Uterus (tissue), 4 donors: ENCODE measurements at places on chromosomes 5 and 9. TPM values are rescaled to one million over a fixed set of nuclear protein-coding genes. Genes with fewer than 3 reads are reported as not detected.

ANGPTL2 gene
- total RNA-seq = 65.3 TPM

CDKN2AIPNL gene
- total RNA-seq = not detected

PCDHGA2 gene
- total RNA-seq = 8.2 TPM

PCDHA4 gene
- total RNA-seq = 0.88 TPM

SLC6A19 gene
- total RNA-seq = under 0.01 TPM

CTSV gene
- total RNA-seq = 1.6 TPM

HEMGN gene
- total RNA-seq = 2.7 TPM

ADAMTS16 gene
- total RNA-seq = under 0.01 TPM

RMRP gene
- 3,764 TPM for total RNA-seq

ZNF608 gene
- total RNA-seq = 50.0 TPM

ACTL7B gene
- not detected for total RNA-seq

FAM200C gene
- 26.5 TPM for total RNA-seq

GRCh38 chr5:139752506-139753473 is 42.8 kb upstream of the PSD2 start:
- DNase-seq = no peak

GRCh38 chr9:81384911-81385310 is 304.4 kb downstream of the TLE1 start:
- no peak for DNase-seq

DNA sequence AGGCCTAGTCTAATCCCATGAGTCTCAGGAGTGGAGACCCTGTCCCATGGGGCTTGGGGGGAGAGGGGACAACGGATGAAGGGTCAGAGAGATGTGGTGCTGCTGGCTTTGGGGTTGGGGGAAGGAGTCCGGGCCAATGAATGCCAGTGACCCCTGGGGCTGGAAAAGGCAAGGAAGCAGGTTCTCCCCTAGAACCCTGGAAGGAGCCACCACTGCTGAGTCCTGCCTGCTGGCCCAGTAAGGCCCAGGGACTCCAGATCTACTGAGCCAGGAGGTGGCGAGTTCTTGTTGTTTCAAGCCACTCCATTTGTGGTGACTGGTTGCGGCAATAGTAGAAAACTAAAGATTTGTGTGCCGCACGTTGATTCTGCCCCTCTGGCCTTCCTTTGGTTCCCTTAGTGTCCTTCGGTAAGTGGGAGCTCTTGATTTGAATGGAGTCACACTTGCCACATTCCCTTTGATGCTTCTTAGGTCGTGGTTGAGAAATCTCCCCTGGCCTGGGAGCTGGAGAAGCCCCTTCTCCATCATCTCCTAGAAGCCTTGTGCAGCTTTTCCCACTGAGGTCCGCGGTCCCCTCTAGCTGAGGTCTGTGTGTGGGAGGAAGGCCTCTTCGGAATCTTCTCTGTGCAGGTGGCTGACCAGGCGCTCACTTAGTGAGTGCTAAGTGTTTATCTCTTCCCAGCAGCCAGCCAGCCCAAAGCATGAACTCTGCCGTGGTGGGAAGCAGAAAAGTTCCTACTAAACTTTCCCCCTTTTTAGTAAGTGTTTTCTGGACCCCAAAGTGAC is 9.0 kb downstream of the FCN1 start:
- no peak for DNase-seq

- DNase-seq = no peak
Measured at GRCh38 chr9:130579738-130580463, 524 bp downstream of the FUBP3 start.

- no peak for DNase-seq
Measured at GRCh38 chr5:31889001-31889561, 250.2 kb downstream of the PDZD2 start.

- DNase-seq = no peak
Measured at GRCh38 chr5:56734091-56734694, 81.2 kb upstream of the MAP3K1 start.

DNA sequence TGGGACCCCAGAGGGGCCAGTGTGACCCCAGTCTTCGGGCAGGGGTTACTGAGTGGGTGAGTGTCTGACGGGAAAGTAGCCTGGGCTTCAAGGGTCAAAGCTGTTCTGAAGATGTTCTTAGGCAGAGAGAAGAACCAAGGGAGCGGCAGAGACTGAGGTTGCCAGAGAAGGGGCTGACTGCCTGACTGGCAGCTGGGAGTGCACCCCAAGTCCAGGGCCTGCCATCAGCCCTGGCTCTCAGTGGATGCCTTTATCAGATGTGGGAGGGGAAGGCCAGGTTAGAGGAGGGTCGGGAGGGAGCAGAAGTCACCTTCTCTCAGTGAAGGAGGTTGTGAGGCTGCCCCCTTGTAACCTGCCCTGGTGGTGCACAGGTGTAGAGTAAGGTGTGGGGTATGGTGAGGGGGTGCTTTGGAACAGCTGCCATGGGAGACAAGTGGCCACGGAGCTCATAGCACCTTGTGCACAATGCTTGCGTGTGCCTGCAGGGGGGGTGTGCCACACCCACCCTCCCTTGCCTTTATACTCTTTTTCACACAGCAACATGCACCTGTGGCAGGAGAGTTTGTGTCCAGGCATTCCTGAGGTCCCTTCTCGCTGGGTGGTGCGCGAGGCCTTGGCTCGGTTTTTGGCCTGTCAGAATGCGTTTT is 18.9 kb downstream of the RALGPS1 start:
- DNase-seq = no peak

GRCh38 chr9:88322906-88323566 is 65.2 kb upstream of the SPIN1 start:
- DNase-seq = no peak

DNA sequence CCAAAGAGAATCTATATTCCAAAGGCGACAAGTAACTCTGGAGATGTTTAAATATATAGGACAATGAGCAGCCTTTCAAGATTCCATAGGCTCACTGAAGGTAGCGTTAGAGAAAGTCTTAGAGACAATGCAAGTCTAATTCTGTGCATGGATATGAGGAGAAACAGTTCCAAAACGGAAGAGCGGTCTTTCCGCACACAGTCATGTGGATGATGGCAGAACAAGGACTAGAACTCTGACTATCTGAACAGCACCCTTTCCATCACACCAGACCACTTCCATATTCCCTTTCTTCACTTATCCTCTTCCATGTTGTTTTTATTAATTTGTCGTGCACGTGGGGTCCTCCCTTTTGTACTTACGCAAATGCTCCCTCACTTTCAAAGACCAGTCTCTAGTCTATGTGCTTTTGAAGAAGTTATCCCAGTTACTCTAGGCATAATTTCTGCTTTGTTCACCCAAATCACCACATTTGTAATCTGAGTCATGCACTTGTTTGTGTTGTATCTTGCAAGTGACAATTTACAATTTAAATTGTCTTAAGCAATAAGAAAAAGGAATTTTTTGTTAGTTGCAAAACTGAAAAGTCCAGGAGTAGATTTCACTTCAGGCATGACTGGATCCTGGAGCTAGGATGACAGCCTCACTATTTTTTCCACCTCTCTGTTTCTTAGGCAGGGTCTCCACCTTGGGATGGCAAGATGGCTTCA is 116.0 kb upstream of the ADRA1B start:
- DNase-seq = no peak

DNA sequence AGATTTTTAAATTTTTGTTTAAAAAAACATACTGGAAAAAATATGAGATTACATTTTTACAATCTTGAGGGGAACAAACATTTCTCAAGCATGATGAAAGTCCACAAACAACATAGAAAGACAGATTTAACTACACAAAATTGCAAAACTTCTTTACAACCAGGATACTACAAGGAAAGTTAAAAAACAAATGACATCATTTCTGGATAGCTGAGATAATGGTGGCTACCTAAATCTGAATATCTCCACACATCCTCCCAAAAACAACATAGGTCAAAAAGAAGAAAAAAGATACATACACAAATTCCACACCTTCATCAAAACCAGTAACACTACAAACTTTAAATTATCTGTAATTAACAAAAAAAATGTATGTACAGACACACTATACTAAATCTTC is 120.8 kb upstream of the TNPO1 start:
- no peak for DNase-seq

DNA sequence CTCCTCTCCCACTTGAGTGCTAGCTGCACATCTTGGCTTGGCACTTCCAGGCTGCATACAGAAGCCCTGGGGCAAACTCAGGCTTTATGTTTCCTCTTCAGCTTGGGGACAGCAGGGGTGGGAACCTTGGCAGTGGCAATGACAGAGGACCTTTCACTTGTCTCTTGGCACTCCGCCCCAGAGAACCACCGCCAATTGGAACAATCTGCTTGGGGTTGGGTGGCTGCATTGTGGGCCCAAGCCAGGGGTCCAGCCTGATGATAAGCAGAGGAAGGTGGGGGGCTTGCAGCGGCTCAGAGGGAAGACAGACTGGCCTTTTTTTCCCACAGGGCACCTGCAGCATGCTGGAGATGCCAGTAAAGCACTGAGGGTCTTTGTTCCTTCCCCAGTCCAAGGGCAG is 179.0 kb upstream of the NMUR2 start:
- no peak for DNase-seq

DNA sequence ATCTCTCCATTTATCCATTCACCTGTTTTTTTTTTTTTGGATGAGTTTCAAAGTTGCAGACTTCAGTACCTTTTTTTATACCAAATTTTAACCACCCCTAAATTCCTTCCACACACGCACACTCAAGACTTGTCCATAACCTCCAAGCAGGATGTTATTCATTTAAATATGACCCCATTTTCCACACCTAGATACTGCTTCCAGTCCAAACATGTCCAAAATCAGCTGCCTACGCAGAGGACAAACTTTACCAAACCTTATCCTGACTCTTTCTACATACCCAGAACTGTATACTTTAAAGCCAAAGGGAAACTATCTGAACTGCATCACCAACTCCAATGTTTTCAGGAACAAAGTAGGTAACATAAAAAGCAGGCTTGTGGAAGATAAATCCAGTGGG is 36.0 kb upstream of the FYB1 start:
- no peak for DNase-seq
